Motor neuron (in vitro differentiated cells): ENCODE measurements at places on chromosomes 7 and 10.

DNA sequence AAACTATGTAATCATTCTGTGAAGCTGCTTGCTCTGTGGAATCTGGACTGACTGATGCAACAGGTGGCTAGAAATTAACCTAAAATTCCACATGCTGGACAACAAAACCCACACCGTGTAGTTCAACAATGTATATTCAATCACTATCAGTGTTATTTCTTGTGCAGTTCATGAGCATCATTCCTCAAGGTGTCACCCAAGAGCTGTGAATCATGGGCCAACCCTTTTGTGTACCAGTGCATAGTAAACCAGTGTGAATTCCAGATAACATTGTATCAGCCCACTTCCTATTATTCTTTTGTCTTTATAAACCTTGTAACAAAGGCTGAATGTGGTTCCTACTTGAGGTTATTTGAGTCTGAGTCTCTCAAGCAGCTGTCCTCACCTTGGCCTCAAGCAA is 905.2 kb upstream of the ZNF722 start:
- no peak for ATAC-seq

GRCh38 chr10:131179361-131179760 is 132.2 kb downstream of the TCERG1L start:
- no peak for ATAC-seq

- ATAC-seq: no peak
Measured at GRCh38 chr10:122018951-122019413, 30.0 kb downstream of the TACC2 start.

GRCh38 chr10:17237915-17238444 is 9.9 kb downstream of the VIM start:
- no peak for ATAC-seq

DNA sequence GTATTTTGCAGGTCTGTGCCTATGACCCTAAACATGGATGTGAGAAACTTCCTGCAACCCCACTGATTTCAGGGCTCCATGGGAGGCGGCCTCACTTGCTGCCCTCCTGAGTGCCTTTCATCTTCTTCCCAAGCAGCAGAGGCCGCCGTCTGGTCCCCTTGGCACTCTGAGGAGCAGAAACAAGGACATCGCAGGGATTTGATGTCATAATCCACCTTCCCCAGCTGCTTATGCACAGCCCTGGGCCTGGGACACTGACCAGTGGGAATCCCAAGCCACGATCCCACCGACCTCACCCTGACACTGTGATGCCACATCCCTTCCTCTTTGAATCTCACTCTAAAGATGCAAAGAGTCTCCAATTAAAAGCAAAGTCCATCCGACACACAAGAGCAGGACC is 7.7 kb downstream of the CAMK2G start:
- no peak for ATAC-seq

DNA sequence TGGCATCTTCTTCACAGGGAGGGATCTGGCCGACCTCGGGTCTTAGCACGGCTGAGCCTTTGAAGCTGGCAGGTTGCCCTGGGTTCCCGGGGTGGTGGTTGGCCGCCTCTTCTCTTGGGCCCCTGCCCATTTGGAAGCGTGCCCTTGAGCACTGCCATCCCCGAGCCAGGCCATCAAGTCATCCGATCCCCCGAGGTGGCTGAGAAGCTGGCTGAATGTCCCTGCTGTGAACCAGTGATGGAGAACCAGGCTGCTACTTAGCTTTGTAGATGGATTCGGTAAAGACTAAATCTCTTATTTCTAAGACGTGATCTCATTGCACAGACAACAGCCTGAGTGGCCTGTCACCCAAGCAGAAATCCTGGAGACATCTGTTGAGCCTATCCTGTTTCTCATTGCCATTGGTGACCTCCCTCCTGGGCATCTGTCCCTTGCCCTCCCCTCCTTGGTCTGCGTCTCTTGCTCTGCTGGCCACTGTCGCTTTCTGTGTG is 74.3 kb downstream of the GRK5 start:
- ATAC-seq: no peak

DNA sequence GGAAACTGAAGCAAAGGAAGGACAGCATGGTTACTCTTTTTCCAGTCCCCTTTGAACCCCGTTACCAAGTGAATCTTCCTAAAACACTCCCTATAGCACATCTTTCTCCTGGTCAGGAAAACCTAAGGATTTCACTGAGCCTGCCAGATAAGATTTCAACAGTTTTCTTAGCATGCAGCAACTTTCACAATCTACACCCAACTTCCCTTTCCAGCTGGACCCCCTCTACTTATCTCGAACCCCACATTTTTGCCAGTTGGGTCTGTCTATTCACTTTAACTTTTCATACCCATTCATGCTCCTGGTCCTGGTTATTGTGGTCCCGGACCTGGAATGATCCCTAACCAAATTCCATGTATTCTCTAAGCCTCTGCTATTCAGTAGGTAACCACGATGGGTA is 14.9 kb upstream of the CPVL start:
- no peak for ATAC-seq

GRCh38 chr10:33099748-33100147 is 141.7 kb upstream of the ITGB1 start:
- no peak for ATAC-seq

DNA sequence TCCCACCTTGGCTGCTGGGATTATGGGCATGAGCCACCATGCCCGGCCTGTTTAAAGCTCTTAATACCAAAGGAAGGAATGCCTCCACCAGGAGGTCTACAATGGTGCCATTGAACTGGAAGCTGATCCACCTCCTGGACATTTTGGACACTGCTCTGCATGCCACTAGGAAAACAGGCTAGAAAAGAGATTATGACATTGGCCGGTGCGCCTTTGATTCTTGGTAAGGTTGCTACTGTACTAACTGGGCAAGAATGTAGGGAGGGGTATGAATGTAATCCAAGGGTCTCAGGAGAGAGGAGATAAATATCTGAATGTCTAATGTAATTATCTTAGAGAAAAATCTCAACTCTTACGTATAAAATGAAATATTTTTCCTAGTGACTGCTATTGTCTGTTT is 21.7 kb upstream of the TSGA13 start:
- ATAC-seq: no peak

DNA sequence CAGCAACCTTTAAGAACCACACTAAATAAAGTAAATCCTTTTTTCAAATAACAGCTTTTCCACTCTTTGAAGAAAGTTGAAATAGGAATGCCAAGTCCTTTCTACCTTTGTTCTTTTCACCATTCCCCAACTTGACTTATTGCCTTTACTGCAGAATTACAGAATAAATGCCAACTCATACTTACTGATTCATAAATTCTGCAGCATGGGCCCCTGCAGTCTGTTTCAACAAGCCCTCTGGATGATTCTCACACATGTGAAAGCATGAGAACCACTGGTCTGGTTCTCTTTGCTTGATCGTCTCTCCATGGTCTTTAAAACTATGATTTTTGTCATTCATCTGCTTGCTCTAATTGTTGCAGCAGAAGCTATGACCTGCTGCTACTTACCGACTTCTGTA is 56.1 kb downstream of the HACD1 start:
- ATAC-seq: no peak

DNA sequence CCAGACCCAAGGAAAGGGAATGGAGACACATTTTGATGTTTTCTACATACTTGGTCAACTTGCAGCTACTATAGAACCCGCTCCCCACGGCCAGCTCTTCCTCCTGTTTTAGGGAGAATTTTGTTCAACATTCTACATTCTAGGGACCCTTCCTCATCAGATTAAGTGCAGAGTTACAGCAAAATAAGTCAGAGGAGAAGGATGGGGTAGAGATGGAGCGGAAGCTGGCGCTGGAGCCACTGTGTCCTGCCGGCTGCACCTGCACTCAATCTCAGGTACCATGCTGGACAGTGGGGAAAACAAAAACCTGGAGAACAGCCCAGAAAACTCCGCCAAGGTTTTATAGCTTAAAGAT is 79.4 kb upstream of the EN2 start:
- ATAC-seq: no peak

DNA sequence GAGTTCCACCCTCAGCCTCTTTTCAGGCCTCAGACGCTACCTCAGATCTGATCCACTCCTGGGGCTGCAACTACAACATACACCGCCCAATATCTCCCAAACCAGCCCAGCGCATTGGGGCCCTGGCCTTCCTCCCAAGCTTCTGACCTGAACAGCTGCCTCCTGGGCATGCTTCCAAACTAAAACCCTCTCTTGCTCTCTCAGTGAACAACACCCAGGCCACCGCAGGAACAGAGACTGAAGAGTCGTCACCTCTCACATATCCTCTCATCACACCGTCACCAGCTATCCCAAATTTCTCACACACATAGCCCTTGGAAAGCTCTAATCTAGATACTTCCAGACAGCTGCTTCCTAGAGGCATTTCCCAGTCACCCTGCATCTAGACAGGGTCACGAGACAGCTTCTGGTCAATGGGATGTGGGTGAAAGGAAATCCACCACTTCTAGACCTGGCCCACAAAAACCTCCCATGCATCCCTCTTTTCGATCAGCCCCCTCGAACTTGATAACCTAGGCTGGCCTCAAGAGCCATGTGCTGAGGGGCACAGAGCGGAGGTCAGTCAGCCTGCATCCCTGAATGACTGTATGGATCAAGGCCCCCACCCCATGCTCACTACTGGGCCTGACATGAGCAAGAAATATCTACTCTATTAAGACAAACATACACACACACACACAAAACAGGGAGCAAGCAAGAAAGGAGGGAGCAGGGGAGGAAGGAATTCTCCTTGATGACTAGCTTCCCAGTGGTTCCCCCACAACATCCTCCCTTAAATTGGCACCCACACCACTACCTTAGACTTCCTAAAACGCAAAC is 1.8 kb downstream of the PARP12 start:
- ATAC-seq: no peak

GRCh38 chr7:91351374-91351773 is 87.1 kb downstream of the FZD1 start:
- no peak for ATAC-seq

GRCh38 chr7:920351-921070 is 34.0 kb downstream of the ADAP1 start:
- ATAC-seq: no peak

- peak; percentile 43 for ATAC-seq
Measured at GRCh38 chr7:20152511-20152910, 64.7 kb downstream of the MACC1 start.

DNA sequence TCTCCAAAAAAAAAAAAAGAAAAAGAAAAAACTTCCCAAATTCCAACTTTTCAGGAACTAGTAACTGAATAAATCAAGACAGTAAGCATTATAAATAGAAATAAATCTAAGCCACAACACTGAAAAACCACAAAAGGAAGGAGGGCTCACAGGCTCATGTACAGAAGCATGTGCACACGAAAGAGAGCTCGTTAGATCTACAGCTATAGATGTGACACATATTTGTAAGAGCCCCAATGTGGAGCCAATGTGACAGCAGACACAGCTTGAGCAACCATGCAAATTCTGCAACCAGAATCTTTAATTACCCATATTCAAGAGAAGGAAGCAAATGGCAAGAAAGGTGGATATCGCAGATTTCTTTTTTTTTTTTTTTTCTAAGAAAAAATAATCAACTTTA is 94.7 kb downstream of the SORBS1 start:
- no peak for ATAC-seq
